NCI-H146 (cell line): ENCODE measurements at places on chromosomes 4 and X.

DNA sequence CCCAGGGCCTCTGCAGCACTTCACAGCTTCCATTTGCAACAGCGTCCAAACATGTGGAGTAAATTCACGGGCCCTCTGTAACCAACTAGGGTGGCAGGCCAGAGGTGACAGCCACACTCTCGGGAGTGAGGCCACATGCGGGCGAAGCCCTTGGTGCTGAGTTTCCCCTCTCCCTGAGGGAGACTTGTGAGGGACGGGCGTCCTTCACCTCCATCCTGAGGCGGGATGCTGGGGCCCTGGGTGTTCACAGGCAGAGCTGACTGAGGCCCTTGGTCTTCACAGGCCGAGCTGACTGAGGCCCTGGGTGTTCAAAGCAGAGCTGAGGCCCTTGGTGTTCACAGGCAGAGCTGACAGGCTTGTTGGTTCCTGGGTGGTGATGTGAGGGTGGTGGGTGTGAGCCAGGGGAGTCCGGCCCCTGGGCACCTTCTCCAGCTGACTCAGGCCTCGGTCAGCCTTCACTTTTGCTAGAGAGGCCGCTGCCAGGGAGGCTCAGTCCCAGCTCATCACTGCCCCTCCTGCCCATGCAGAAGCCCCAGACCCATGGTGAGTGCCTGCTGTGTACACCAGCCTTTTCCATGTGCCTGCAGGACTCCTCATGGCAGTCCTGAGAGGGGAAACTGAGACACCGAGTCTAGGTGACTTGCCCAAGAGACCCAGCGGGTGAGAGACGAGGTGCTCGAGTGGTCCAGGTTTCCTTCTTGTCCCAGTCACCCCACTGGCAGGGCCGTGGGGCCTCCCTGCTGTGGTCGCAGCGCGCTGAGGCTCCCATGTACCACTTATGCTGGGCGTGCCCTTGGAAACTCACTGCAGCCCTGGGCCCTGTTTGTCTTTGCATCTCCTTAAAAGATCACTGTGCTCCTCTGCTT is 8.5 kb downstream of the WFS1 start:
- no peak for DNase-seq

GRCh38 chr4:8224975-8225625 is 26.0 kb downstream of the SH3TC1 start:
- no peak for DNase-seq

DNA sequence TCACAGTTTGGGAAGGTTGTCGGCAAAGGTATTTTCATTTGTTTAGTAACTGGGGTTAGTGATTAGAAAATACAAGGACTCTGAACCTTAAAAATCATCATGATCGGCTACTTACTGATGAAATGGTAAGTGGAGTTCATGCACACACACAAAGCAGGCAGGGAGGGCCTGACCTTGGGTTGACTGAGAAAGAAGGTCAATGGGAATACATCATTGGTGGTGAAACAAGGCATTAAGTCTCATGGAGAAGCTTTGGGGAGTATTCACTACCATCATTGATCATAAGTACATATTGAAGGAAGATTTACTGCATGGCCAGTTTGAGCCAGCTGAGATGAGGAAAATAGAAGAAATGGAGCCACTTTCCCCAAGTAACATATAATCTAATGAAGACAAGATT is 74.4 kb downstream of the LUZP4 start:
- no peak for DNase-seq

DNA sequence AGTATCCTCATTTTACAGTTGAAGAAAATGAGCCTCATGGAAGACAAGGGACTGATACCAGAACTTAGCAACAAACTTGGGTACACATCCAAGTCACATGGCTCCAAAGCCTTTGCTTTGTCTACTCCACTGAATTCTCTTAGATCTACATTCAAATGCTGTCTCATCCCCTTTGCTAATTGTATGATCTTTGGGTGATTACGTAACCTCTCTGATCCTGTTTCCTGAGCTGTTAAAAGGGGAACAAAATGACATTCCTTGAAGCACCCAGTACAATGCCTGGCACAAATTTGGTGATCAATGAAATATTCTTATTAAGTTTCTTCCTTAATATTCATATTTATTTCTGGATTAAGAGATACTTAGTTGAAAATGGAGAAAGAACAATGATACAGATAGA is 5.9 kb upstream of the HPGD start:
- no peak for DNase-seq

DNA sequence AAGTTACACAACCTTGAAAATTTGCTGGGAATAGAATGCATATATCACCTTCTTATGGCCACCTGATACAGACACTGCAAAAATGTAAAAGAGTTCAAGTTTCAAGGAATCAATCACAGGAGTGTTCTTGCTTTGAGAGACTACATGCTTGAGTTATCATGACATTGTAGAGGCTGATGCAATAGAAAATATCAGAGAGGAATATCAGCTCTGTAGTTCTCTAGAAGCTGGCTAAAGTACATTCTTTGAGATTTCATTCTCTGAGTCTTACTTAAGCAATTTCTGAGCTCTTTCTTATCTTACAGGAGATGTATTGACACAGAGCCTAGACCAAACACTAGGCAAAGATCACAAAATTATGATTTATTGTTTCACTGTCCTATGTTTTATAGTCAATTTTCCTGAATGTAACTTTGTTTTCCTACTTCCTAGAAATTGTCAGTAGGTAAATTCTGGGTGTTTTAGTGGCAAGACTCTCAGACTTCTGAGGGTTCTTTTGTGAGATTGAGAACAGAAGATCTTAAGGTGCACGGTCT is 152.1 kb upstream of the HPGD start:
- DNase-seq: no peak

DNA sequence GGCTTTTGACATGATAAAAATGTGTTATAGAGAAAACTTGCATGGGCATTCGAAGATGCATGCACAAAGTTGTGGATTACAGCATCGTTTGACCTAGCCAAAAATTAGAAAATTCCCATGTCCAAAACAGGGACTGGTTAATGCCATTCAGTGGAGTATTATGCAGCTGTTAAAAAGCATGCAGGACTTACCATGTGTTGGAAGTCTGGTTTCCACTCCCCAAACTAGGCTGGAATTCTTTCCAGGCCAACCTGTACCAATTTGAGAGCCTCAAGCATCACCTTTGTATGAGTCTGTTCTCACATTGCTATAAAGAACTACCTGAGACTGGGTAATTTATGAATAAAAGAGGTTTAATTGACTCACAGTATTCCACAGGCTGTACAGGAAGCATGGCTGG is 45.9 kb upstream of the MTM1 start:
- DNase-seq: no peak

DNA sequence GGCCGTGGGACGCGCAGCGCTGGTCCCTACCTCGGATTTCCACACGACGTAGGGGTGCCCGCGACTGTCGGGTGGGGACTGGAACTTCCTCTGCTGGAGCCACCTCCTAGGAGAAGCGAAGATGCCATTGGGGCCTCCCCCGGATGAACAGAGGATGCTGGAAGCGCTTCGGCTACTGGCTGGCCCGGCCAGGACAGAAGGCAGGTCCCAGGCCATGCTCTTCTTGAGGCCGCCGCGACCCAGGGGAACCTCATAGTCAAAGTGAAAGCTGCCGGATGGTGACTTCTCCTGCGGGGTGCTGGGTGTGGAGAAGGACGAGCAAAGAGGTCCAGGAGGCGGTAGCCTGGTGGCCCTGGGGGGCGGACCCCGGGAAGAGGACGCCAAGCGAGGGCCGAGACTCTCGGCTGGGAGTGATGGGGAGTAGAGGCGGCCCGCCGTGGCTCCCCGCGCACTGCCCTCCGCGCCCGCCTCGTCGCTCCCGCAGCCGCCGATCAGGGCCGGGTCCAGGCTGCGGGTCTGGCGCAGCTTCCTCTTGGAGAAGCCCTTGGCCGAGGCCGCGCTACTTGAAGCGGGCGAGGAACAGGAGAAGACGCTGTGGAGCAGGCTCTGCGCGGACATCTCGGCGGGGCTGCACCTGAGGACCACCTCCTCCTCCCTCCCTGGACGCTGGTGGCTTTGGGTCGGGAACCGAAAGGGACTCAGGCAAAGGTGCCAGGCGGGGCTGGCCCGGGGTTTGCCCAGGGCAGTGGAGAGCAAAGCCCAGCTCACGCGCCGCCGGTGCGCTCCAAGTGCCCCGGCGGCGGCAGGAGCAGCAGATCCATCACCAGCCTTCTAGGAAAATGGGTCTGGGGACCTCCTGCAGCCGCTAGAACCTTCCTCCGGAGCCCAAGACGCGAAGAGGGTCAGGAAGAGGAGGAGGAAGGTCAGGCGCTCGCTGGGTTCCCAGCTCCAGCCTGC is 1.2 kb downstream of the ARHGAP6 start:
- DNase-seq: no peak

DNA sequence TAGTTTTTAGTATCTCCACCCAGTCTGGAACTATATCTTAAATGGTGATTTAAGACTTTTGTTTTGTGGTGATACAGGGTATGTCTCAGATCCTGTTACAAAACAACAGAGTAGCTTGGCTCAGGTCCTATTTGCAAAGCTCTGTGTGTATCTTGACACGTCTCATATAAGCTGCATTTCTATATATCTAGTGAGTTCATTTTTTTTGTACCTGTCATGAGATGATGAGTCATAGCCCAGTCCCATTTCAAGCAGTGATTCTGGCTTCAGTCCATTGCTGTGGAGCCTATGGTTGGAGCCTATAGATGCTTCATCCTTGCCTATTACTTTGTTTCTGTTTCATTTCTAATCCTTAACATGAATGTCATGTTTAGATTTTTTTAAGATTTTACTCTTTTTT is 23.0 kb downstream of the GRXCR1 start:
- DNase-seq: no peak

DNA sequence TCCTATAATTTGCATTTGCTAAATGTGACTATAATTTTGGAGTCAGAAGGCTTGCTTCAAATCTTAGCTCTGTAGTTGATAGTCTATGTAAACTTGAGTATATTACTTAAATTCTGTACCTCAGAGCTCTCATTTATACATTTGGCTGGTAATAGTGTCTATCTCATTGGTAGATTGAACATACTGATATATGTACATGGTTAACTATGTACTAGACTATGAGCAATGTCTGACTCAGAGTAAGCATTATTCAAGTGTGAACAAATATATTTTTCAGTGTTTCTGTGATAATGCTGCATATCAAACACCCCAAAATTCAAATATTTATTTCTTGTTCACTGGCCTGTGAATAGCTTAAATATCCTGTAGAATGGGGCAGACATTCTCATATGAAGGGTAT is 1568.9 kb upstream of the PABPC4L start:
- no peak for DNase-seq

- no peak for DNase-seq
Observed at GRCh38 chrX:12721042-12721441, 70.2 kb upstream of the PRPS2 start.

GRCh38 chr4:61571761-61572559 is 371.8 kb downstream of the ADGRL3 start:
- DNase-seq: no peak

DNA sequence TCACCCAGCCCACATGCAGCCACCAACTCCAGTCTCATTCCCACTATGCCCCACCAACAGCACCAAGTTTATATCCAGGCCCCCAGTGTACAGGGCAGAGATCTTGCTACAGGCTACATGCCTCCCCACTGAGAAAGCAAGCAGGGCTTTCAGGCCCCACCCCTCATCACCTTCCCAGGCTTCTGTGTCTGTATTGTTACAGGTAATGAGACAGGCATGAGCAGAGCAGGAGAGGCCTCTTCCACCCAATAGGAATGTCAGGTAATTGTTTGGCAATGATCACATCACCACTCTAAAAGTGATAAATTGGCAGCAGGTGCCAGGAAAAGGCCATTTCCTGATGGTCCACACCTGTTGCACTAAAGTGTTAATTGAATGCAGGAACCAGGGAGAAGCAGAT is 102.5 kb downstream of the ZNF518B start:
- peak; percentile 98 for DNase-seq

GRCh38 chr4:42497142-42497910 is 100.0 kb downstream of the SHISA3 start:
- DNase-seq: no peak

DNA sequence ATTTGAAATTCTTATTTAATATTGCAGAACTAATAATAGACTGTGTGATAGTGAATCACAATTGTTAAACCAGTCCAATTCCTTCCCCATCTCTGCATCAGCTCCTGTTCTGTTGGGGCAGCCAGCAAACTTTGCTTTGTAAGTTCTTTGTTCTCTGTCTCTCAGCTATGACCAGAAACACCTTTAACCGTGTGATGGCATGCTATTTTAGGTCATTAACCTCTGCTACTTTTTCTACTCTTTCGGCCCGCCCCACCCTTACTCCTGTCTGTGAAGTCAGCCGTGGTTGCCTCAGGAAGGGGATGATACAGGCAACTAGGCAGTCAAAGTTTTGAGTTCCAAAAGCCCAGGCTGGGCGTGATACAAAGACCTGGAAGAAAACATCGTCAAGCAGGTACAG is 51.3 kb upstream of the EGFL6 start:
- DNase-seq: no peak

DNA sequence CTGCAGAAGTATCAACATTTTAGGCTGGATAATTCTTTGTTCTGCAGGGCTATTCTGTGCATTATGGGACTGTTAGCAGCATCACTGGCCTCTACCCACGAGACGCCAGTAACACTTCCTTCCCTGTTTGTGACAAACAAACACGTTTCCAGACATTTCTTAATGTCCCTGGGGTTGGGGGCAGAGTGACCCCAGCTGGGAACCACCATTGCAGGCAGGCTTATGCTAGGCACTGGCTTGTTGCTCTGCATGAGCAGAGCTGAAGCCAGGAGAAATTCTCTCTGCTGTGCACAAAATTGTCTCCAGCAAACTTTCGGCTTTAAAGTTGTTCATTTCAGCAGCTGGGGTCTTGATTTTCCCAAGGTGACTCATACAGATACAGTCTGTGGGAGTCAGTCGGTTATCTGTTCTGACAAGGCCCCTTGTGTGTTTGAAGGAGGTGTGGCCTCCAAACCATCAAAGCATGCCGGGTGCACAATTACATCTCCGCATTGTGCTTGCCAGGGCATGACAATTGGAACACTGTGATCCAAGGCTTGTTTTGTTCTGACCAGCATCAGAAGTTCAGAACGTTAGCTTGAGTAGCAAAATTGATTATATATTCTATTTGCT is 156.4 kb upstream of the BOD1L1 start:
- no peak for DNase-seq

DNA sequence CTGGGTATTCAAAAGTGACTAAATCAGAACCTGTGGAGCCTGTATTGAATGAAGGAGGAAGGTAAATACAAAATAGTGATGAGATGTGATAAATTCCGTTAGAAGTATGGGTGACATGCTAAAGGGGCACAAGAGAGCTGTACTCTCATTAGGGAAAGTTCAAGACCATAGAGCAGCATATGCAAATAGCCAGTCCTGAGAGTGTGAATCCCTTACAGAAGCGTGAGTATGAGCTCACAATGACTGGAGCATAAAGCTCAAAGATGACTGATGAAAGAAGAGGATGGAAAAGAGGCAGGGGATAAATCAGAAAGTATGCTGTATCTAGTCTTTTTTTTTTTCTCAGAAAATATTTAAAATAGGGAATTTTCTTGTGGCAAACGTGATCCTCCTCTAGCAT is 12.1 kb upstream of the NPFFR2 start:
- DNase-seq: no peak

- no peak for DNase-seq
Observed at GRCh38 chr4:100100985-100101384, 89.3 kb downstream of the DDIT4L start.

- DNase-seq: no peak
Observed at GRCh38 chr4:83931659-83932438, 395.9 kb downstream of the GPAT3 start.

- no peak for DNase-seq
Observed at GRCh38 chrX:48511560-48511959, 2.8 kb downstream of the PORCN start.

- no peak for DNase-seq
Observed at GRCh38 chr4:82968972-82969371, 41.7 kb downstream of the LIN54 start.

- no peak for DNase-seq
Observed at GRCh38 chrX:38172596-38172995, 48.1 kb downstream of the SRPX start.
